ENCODE measurements at places on chromosomes 5 and 9.

DNA sequence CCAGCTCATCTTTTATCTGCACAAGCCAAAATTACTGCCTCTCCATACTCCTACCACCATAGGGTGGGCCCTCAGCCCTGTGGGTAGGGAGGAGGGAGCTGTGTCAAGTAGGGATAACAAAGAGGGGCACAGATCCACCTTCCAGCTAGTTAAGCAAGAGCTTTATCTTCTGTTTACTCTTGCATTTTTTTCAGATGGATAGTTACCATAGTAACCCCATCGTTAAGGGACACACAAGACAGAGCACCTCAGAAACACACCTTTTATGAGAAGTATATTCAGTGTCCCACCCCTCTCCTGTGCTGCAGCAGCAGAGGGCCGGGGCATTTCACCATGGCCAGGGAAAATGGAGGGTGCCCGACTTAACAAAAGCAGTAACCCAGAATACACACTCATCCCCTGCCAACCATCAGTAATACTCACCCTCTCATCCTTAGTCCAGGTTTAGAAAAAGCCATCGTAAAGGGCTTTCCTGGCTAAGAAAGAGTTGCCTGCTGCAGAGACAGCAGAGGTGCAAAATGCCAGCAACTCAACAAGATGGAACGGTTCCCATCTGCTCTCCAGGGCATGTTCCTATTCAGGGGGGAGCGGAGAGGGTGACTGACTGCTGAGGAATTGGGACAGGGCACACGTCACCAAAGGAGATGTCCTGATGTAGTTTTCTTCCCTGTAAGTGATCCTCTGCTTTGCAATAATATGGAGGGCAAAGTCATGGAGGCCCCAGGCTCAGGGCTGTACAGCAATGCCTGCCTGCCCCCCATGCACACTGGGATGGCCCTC, 25.1 kb downstream of the MACROH2A1 start:
- no peak for DNase-seq

DNA sequence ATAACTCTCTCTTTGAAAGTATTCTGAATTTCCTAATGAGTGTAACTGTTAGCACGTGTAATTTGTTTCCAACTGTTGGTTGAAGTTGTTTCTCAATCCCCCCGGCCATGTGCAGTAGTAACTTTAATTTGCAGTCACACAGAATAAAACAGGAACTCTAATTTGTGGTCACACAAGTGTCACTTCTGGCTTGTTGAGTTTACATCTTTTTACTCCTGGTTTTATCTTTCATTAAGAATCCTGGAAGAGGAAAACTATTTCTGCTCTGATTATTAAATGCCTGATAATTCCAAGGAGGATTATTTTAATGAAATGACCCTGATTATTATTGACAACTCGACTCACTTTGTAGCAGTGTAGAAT, 1.2 kb downstream of the SCAMP1 start:
- DNase-seq: no peak

GRCh38 chr9:120281665-120282064, 298.3 kb downstream of the CDK5RAP2 start:
- no peak for DNase-seq

DNA sequence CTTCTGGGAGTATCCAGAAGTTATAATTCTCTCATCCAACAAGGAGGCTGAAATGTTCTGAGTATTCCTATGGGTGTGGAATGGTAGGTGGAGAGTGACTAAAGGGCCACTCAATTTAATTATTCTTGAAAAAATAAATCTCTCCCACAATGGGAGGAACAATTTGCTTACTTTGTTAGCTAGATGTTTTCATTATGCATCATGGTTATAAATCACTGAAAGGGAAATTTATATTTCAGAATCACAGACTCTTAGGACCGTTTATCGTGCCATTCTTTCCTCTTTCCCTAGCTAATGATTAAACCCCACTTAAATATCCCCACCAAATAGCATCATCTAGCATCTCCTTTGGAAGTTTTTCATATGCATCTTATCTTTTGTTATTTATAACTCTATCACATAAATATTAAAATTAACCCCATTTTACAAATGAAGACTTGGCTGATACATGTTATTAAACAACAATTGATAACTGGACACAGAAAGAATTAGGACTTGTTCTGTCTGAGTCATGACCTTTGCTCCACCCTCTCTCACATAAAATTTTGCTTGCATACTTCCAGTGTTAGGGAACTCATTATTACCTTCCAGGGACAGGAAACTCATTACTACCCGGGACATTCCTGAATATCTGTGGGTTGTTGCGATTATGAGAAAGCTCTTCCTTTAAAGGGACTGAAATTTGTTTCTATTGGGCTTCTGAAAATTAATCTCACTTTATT, 94.9 kb upstream of the NMUR2 start:
- DNase-seq: no peak

DNA sequence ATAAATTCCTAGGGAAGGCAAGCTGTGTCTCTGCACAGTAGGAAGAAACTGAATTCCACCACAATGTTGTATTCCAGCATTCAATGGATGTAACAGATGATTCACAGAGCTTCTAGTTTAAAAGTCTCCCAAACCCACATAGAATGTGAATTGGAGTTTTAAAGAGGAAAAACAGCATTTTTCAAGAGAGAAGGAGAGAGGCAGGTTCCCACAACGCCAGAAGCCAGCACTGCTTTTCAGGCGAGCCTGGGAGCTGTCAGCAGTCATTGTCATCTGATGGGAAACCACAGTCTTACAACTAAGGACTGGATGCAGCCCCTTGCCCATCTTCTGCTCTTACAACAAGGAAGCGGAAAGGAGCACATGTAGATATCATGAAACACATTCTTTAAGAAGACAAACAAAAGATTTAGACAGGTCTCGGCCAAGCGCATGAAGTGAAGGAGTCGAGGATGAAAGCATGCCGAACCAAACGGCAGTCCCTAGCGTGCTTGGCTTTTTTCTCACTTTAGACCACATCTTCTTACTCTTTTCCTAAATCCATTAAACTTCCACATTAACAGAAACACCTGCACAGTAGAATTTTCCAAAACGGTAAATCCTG, 638 bp downstream of the DIRAS2 start:
- no peak for DNase-seq

DNA sequence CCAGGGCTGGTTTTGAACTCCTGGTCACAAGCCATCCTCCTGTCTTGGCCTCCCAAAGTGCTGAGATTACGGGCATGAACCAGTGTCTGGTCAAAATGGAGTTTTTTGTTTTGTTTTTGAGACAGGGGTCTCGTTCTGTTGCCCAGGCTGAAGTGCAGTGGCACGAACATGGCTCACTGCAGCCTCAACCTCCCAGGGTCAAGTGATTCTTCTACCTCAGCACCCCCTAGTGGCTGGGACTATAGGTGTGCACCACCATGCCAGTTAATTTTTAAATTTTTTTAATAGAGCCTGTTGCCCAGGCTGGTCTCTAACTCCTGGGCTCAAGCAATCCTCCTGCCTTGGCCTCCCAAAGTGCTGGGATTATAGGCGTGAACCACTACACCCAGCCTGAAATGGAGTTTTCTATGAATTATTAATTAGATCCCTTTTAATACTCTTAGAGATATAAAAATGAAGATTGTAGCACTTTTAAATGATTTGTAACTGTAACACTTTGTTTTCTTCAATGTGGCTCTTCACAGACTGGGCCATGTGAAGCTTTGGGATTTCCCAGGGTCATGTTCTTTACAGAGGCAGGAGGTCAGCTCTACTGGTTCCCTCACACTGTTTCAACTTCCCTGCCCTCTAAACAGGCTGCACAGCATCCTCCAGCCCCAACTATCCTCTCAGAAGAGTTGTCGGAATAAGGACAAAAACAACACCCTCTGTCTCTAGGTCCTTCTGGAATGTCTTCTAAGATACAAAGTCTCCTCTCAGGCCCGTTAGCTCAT, 32.7 kb upstream of the SPARC start:
- DNase-seq: no peak

- no peak for DNase-seq
Observed at GRCh38 chr5:122237906-122238305, 74.1 kb upstream of the SNCAIP start.

- no peak for DNase-seq
Observed at GRCh38 chr5:168607946-168608345, 28.8 kb upstream of the PANK3 start.

DNA sequence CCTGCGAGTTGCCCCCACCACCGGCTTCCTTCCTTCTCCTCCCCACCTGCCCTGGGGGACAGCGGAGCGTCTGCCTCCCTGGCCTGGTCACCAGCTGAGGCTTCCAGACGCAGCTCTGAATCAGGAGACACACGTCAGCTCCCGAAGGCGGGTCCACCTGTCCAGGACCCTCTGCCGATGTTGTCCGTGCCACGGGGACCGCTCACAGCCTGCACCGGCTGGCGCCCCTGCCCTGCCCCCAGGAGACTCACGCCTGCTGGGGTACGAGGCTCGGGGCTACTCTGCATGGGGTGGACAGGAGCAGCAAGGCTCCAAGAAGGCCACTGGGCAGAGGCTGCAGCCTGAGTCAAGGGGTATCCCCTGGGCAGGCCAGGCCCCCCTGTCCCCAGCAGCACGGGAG, 1.9 kb upstream of the CCDC187 start:
- no peak for DNase-seq

DNA sequence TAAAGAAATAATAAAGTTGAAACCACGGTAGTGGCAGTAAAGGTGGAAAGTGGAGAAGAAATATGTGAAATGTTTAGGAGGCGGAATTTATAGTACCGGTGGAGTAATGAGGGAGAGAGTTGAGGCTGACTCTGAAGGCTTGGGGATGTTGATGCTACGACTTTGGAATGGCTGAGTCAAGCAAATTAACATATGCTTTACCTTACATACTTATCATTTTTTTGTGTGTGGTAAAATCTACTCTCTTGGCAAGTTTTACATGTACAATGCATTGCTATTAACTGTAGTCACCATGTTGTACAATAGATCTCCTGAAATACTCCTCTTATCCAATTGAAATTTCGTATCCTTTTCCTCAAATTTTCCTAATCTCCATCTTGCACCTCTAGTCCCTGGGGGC, 179.0 kb downstream of the TAF11L14 start:
- DNase-seq: peak; percentile 72

- no peak for DNase-seq
Observed at GRCh38 chr5:142403583-142403982, 78.8 kb upstream of the SPRY4 start.

DNA sequence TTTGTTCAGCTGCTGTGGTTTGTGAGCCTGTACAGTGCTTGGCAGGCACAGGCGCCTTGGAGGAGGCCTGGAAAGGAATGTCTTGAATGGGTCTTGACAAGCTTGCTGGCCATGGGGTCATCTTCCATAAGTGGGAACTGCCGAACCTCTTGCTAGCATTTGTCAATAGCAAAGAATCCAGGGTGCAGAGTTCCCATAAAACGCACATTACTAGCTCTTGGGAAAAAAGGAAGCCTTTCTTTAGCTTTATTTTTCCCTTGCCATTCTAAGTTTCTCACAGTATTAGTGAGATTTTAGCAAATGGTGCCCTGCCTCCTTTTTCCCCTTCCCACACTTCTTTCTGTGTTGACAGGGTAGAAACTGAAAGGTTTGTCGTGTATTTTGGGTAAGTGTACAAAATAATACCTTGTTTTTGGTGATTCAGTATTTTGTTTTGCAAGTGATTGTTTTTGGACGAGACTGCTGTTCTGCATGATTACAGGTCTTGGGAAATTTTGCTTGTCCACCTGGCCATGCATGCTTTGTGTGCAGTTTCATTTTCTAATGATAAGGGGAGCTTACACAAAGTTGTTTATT, 82.0 kb downstream of the ADGRV1 start:
- no peak for DNase-seq

DNA sequence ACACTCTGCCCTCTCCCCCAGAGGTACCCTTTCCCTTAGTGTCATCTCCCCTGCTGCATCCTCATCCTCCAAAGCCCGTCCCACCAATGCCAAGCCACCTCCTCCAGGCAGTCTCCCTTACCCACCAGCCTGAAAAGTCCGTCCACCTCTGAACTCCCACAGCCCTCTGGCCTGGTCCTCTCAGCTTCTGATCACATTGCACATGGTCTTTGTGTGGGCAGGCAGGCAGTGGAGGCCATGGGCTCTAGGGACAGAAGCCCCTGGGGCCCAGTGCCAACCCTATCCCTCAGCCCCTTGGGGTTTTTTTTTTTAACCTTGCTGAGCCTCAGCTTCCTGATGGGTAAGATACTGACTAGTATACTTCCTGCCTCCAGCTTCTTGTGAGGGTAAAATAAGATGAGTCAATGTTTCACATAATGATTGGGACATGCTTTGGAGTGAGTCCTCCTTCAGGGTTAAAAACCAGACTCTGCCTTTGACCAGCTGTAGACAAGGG, 19.4 kb downstream of the CSF1R start:
- no peak for DNase-seq

DNA sequence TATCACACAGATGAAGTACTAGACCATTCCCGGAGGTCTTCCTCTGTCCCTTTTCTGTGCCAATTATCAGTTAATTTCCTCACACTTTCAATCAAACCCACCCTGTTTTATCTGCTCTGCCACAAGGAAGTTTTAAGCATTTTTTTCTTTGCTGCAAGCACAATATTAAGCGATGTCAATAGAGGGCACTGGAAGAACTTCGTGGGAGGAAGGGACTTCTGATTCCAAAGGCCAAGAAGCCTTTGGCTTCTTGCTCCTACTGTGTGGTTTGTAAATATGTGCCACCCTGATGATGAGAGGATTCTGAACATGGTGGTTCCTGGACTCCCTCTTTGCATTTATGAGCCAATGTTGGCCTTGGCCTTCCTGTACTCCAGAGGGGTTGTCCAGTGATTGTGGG, 1712.5 kb upstream of the C9orf72 start:
- DNase-seq: no peak

- no peak for DNase-seq
Observed at GRCh38 chr5:77761606-77762005, 14.5 kb downstream of the TBCA start.

DNA sequence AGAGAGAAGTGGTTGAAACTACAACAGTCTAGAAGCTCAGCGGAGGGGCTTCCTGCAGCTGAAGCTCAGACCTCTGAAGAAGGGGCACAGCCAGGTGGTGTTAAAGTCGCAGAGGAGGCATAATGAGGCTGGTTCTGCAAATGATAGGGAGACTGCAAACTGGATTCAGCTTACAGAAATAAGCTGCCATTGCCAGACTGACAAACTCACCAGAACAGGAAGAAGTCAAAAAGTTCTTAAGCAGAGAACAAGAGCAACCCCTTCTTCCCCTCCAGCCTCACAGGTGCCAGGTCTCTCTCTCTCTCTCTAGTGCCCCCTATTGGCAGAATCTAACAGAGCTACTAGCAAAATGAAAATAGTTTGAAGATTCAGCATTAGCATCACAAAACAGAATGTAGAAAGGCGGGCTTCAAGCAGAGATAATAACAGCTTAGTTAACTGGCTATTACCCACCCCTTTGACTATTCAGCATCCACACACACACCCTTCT, 76.7 kb downstream of the GRAMD2B start:
- DNase-seq: no peak

- DNase-seq: no peak
Observed at GRCh38 chr9:69657269-69657668, 14.9 kb downstream of the APBA1 start.

DNA sequence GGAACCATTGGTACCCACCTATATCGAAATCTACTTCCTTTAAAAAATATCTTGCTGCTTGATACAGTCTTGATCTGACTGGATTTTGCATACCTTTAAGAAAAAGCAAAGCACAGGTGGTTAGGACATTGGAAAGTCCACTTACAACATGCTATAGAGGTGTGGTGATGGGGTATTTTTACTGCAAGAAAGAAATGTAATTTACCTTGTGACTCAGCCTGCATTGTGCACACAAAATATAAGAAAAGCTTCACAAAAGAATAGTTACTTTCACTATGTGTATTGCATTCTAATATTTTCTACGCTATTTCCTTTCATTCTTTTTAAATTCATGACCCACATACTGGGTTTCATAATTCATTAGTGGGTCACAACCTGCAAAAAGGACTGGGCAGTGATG, 236.2 kb upstream of the RASEF start:
- DNase-seq: no peak
